ENCODE measurements at places on chromosomes 7 and 10.

- DNase-seq, result no peak
Observed at GRCh38 chr7:120990468-120991118, 2.1 kb downstream of the CPED1 start.

GRCh38 chr10:61071580-61071979 lies 127.6 kb upstream of the RHOBTB1 start:
- DNase-seq, result no peak

DNA sequence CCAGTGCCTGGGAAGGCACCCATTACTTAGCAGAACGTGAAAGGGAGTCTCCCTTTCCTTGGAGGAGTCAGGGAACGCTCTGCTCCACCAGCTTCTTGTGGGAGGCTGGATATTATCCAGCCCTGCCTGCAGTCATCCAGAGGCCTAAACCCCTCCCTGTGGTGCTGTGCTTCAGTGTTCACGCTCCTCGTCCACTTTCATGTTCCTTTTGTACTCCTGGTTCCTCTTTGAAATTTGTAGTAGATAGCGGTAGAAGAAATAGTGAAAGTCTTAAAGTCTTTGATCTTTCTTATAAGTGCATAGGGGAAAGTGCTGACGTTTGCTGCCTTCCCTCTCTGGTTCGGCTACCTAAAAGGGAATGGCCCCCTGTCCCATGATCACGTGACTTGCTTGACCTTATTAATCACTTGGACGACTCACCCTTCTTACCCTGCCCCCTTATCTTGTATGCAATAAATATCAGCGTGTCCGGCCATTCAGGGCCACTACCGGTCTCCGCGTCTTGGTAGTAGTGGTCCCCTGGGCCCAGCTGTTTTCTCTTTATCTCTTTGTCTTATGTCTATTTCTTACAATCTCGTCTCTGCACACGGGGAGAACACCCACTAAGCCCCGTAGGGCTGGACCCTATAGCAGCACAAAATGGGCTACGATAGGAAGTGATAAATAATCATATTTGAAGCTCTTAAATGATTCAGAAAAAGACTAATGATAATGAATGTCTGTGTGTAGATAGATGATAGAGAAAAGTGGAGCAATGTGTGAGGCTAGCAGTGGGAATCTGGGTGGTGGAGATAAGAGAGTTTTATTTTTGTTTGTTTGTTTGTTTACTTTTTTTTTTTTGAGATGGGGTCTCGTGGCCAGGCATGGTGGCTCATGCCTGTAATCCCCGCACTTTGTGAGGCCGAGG lies 5.8 kb upstream of the ESYT2 start:
- DNase-seq, result no peak

DNA sequence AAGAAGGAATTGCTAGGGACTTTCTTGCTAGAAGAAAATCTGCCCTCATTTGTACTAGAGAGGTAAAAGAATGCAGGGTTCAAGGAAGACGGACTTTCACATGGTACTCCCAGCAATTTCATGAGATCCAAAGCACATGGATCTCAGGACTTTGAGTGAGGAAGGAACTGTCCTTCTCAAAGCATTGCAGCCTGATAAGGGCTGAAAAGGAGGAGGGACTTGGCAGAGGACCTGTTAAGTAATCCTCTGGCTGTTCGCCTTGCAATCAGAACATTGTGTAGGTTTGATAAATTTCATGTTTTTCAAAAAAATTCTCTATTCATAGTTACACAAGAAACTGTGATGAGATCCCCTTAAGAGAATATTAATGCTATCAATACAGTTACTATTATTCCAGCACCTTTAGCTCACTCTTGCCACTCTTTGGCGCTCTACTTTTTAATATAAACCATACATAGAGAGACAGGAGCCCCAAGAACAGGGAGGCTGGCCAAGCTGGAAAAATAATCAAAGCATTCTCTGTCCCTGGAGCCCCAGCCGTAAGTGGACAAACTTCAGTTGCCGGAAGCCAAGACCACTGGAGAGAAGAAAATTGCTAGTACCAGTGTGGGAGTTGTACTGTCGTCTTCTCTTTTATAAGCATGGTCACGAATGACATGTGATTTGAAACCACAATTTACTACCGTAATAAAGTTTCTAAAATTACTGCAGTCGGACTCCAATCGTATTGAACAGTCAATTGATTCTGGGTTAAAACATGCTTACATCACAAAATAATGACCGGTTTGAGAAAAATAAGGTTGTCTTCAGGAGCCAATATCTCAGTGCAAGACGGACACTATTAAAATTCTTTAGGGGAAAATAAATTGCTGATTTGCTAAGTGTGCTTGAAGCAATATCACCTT lies 424.4 kb downstream of the SDK1 start:
- DNase-seq, result no peak

GRCh38 chr10:91707236-91707635 lies 74.4 kb upstream of the PPP1R3C start:
- no peak for DNase-seq

DNA sequence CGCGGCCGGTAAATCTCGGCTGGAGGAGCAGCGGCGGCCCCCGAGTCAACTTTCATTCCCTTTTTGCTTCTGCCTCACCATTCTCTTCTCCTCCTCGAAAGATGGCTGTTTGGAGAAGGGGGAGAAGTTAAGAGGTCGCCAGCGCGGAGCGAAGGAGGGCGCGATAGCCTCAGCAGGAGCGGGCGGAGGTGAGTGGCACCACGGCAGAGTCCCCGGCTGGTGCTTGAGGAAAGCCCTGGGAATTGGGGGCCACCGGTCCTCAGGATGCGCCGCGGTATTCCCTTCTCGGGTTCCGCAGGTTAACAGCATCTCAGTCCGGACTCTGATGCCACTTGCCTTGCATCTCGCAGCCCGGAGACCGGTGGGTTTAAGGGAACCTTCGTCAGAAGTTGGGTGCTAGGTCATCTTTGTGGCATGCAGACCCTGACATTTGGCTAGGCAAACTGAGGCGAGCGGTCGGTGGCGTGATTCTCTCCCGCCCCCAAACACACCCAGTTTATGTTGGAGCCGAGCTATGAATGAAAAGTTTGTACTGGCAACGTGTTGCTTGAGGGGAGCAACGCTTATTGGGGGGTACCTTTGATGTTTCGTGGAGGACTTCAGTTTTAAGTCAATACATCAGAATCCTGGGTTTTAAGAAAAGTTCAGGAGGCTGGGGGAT lies 59.5 kb upstream of the PRPS1L1 start:
- no peak for DNase-seq
